A549 treated with dexamethasone at 1 μM for 4 hours (cell line): ENCODE measurements at places on chromosomes 7 and 10. TPM values are rescaled to one million over a fixed set of nuclear protein-coding genes. Genes with fewer than 3 reads are reported as not detected.

The PLAC9 gene
- 0.29 TPM in 1 of 5 replicates, not detected in the others for total RNA-seq

The CLCN1 gene
- total RNA-seq = 0.03 to 0.06 TPM (median 0.05 TPM) in 3 of 5 replicates, not detected in the others

The AKR1B15 gene
- 32.2 to 43.4 TPM (median 40.3 TPM) in 5 replicates for total RNA-seq

The LRRC72 gene
- total RNA-seq = not detected in 5 replicates

The TAS2R3 gene
- 0.10 TPM in 1 of 5 replicates, not detected in the others for total RNA-seq

The FAM25G gene
- total RNA-seq = 0.83 to 0.92 TPM in 2 of 5 replicates, not detected in the others

The HOXA3 gene
- 3.0 to 6.2 TPM (median 5.4 TPM) in 5 replicates for total RNA-seq

The LGI1 gene
- total RNA-seq = not detected in 5 replicates

The CFAP69 gene
- total RNA-seq = 1.2 to 2.3 TPM (median 2.0 TPM) in 5 replicates

The CUBN gene
- 0.04 to 0.38 TPM (median 0.06 TPM) in 5 replicates for total RNA-seq

The LIPF gene
- not detected in 5 replicates for total RNA-seq

The TMEM229A gene
- total RNA-seq = not detected in 5 replicates

The FERD3L gene
- total RNA-seq = not detected in 5 replicates

The PLCE1 gene
- total RNA-seq = 7.0 to 10.3 TPM (median 9.7 TPM) in 5 replicates

The SPDYE5 gene
- not detected in 5 replicates for total RNA-seq

The ANKRD61 gene
- 0.26 to 0.97 TPM (median 0.67 TPM) in 5 replicates for total RNA-seq

The GCC1 gene
- 14.0 to 15.8 TPM (median 14.7 TPM) in 5 replicates for total RNA-seq

The SUN3 gene
- 0.13 to 0.16 TPM in 2 of 5 replicates, not detected in the others for total RNA-seq

The TSPAN15 gene
- 80.7 to 104 TPM (median 99.7 TPM) in 5 replicates for total RNA-seq

The CDCA7L gene
- 17.4 to 20.8 TPM (median 19.3 TPM) in 5 replicates for total RNA-seq

The DYDC2 gene
- total RNA-seq = 0.05 to 0.06 TPM in 2 of 5 replicates, not detected in the others

The ASB10 gene
- not detected in 5 replicates for total RNA-seq

The TAS2R41 gene
- total RNA-seq = not detected in 5 replicates

The COL13A1 gene
- total RNA-seq = 0.09 to 0.37 TPM (median 0.21 TPM) in 5 replicates

The GPER1 gene
- total RNA-seq = 1.0 to 1.9 TPM (median 1.5 TPM) in 5 replicates

The CH25H gene
- 0.68 to 0.97 TPM (median 0.71 TPM) in 5 replicates for total RNA-seq

The AOC1 gene
- 0.08 TPM in 1 of 5 replicates, not detected in the others for total RNA-seq

The SGMS1 gene
- 50.9 to 65.5 TPM (median 59.3 TPM) in 5 replicates for total RNA-seq

The ACTL6B gene
- total RNA-seq = not detected in 5 replicates

The CHST3 gene
- 50.5 to 76.3 TPM (median 69.3 TPM) in 5 replicates for total RNA-seq

The CALCR gene
- 0.05 to 0.08 TPM (median 0.06 TPM) in 3 of 5 replicates, not detected in the others for total RNA-seq
